Dermis microvascular lymphatic vessel endothelial cell (primary cell): ENCODE measurements at places on chromosomes 13 and 19.

- no peak for DNase-seq
Measured at GRCh38 chr13:96952595-96952994, 41.7 kb downstream of the OXGR1 start.

GRCh38 chr19:55667958-55668357 is 7.1 kb upstream of the EPN1 start:
- DNase-seq: no peak

DNA sequence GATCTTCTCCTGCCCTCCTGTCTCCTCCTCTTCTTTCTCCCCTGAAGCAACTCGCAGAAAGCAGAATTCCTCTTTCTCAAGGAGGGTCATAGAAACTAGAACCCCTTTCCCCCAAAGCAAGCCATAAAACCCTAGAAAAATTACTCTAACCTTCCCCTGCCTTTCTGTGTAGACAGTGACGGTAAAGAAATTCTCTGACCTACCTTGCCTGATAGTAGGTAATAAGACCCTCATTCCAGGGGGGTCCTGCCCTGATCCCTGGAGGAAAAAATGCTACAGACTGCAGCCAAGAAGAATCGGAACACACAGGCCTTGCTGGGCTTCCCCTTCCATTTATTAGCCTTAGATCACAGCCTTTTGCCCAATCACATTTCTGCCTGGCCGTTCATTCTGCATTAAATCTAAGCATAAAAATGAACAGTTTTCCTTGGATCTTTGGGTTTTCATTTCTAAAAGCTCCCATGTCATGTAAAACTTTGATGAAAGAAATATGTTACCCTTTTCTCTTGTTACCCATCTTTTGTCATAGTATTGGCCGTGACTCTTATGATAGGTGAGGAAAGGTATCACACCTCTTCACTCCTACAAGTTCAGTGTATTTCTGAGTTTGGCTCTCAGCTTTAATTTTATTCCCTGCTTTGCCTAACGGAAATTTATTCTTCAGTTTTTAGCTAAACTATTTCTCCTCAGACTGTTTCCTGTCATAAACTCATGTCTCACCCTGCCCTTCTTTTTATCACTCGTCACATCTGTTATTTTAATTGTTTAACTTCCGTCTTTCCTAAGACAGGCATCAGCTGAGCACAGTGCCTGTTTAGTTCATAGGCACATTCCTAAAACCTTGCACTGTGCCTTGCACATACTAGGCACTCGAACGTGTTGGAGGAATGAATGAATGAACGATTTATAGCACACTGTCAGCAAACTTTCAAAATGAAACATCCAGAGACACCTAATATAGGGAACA is 20.4 kb upstream of the CPB2 start:
- DNase-seq: no peak

DNA sequence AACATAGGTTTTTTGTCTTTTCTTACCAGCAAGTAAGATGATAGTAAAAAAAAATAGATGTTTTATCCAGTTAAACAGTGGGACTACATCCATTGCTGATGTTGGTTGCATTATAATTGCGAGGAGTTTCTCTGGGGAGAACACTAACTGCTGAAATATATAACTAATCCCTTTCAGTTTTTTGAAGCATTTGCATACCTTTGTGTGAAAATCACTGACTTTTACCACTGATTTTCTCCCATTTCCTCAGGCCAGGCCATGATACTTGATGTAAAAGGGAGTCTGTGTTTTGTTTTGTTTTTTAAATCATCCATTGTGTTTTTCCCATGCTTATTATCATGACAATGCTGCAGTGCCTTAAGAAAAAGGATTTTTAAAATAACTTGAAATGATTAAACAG is 699.5 kb downstream of the PCDH9 start:
- DNase-seq: no peak

GRCh38 chr13:39012608-39013007 is 22.0 kb upstream of the STOML3 start:
- DNase-seq: no peak

GRCh38 chr19:4730740-4731171 is 7.1 kb upstream of the DPP9 start:
- DNase-seq: no peak

GRCh38 chr13:75639454-75639853 is 3.3 kb downstream of the LMO7 start:
- DNase-seq: no peak

DNA sequence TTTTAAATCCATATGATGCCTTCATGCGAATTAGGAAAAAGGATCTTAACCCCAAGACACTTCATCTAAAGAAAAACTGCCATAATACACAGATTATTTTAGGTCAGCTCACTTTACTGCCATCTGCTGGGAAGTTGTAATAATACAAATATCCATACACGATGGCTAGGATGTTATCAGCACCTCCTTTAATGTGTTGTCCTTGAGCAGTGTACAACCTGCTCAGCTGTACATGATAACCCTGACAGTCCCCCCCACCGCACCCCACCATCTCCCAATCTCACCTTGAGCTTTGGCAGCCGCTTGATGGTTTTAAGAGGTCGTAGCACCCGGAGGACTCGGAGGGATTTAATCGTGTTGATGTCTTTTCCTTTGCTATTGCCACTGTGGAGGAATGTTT is 112.2 kb downstream of the IER2 start:
- DNase-seq: peak; percentile 33

DNA sequence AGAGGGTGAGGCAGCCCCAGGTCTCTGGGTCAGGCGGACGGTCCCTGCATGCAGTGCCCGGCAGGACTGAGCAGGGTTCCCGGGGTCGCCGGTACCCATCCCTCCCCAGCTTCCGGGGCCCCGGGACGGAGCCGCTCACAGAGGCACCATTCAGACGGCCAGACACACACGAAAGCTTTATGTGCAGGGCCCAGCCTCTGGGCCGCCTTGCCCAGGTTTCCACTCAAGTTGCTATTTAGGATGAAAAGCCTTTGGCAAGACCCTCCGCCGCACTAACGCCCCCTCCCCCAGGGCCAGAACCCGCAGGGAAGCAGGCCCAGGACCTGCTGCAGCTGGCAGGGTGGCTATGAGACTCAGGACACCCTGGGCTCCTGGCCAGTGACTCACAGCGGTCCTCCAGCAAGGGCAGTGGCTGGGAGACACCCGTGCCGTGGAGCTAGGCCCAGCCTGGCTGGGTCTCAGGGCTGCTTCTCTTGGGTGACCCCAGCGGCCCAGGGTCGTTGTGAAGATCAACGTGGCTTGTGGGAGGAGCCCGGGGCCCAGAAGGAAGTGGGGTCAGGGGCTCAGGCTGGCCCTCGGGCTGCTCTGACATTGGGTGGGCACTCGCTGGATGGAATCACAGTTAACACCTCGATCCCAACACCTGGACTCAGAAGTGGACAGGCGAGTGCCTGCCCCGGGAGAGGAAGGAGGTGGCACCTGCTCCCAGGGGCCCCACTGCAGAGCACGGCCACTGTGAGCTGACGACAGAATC is 4.8 kb downstream of the C19orf25 start:
- DNase-seq: no peak

DNA sequence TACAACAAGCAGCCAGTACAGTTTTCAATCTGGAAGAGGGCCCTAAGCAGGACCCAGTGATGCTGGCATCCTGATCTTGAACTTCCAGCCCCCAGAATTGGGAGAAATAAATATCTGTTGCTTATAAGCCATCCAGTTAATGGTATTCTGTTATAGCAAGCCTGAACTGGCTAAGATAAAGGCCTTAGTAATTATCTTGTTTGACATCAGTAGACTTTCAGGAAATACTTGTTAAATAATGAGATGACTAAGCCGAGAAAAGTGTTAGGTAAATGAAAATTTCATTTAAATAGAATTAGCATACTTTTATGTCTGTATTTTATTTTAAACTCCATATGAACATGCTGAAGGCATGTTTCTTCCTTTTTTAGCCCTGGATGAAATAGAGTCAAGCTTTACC is 188.2 kb downstream of the OLFM4 start:
- DNase-seq: no peak
